ENCODE measurements at places on chromosomes 3 and 15.

DNA sequence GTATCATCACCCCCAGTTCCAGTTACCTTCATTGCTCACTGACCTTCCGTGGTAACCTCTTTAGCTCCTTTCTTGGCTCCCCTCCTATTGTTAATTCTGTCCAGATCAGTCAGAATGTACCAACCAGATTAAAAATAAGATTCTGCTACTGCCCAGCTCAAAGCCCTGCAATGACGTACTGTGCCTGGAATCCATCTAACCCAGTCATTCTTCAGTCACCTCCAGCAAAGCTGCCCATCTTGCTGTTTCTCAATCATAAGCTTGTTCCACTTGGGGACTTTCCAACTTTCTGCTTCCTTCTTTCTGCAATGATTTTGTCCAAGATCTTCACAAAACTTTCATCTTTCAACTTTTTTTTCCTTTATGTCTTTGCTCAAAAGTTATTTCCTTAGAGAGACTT, 512.0 kb upstream of the ZNF385D start:
- no peak for DNase-seq

GRCh38 chr3:76222201-76222600, 436.9 kb upstream of the ZNF717 start:
- DNase-seq: no peak

- DNase-seq: no peak
Measured at GRCh38 chr15:80679167-80679803, 15.8 kb upstream of the ABHD17C start.

DNA sequence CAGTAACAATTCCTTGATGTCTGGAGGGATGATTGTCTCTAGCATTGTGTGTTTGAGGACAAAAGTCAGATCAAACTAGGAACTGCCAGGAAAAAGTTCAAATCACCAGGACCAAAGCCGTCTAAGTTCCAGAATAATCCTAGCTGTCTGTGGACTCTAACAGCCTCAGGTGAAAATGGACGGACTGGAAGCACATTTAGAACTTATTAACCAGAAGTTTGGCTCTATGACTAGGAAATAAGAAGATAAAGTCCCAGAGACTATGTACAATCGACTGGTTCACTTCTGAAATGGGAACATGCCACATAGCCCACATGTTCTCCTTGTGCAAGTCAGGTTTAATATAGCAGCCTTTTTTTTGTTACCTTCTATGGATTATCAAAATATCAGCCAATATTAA, 50.6 kb upstream of the SGO1 start:
- no peak for DNase-seq

GRCh38 chr3:4656626-4657328, 163.6 kb downstream of the ITPR1 start:
- no peak for DNase-seq

DNA sequence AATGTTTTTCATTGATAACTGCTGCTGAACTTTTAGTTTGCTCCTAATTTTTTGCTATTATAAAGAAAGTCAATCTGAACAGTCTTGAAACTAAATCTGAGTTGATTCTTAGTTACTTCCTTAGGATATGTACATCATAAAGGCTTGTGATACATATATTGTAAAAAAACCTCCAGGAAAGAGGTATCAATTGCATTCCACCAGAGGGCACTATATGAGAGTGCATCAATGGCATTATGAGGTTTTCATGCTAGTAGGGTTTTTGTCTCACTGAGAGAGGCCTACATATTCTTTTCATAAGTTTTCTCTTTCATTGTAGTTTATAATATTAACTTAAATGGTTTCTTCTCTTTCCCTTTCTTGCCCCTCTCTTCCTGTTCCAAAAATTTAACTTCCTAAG, 46.9 kb downstream of the PIK3R4 start:
- no peak for DNase-seq

DNA sequence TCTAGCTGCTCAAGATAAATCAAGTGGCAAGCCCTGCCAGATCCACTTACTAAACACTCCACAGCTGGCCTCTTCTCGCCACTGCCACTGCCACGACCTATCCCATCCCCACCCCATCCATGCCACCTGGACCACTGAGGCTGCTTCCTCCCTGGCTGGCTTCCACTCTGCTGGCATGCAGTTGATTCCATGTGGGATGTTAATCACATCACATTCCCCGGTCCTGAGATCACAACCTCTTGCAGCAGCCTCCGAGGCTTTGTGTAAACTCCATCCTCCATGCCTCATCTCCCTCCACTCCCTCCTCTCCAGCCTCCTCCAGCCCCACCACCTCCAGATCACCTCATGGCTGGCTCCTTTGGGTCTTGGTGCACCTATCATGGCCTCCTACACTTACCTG, 7.7 kb downstream of the NCKIPSD start:
- DNase-seq: no peak

DNA sequence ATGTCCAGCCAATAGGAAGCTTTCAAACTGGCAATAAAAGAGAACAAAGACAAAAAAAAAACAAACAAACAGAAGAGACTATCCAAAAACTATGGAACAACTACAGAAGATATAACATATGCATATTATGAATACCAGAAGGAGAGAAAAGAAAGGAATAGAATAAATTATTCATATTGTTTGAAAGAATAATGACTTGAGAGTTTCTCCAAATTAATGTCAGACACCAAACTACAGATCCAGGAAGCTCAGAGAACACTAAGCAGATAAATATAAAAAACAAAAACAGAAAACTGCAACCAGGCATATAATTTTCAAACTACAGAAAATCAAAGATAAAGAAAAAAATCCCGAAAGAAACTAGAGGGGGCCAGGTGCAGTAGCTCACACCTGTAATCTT, 34.1 kb upstream of the AP3B2 start:
- no peak for DNase-seq

DNA sequence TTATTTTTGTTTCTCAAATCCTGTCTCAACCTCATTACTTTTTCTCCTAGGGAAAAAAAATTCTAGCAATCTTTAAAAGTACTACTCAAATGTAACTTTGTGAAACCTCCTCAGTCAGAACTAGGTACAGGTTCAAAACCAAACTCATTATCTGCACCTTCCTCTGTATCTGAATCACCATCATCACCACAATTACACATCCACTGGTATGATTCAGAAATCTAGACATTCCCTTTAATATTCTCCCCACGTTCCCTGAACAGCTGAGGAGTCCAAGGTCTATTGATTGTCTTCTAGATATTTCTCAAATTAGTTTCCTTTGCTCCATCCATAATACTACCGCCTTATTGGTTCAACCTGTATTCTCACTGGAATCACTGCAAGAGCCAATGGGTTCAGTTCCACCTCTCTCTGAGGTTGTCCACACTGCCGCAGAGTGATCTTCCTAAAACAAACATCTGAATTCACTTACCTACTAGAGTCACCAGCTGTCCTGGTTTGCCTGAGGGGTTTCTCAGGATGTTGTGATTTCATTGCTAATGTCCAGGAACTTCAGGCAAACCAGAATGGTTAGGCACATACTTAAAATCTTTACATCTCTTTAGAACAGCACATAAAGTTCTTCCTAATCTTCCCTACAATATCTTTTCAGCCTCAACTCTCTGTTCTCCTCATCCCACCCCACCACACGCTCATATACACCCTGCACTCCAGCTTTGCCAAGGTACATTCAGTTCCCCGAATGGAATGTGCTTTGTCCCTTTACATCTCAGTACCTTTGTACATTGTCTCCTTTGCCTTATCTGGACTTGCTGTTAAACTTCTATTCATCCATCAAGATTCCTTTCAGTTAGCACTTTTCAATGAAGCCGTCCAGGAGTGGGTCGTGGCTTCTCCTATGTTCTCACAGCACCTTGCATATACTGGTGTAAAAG, 24.2 kb downstream of the ATP13A4 start:
- no peak for DNase-seq

- no peak for DNase-seq
Measured at GRCh38 chr3:105662306-105662705, 206.5 kb downstream of the CBLB start.

- peak; percentile 66 for DNase-seq
Measured at GRCh38 chr3:49903451-49904424, at the start of gene MST1R. Gene MST1R, minus strand, starts transcription at chr3:49903873. Its CDS starts 264 bp downstream, at chr3:49903609.
